ENCODE measurements at places on chromosomes 3 and 15.

GRCh38 chr3:81045976-81046375 lies 715.5 kb downstream of the GBE1 start:
- no peak for DNase-seq

GRCh38 chr15:78563092-78563491 lies 2.2 kb upstream of the CHRNA5 start:
- no peak for DNase-seq

GRCh38 chr15:95016511-95017229 lies 785.3 kb downstream of the MCTP2 start:
- DNase-seq: no peak

- DNase-seq: no peak
Observed at GRCh38 chr3:130414457-130414856, 69.0 kb downstream of the COL6A5 start.

GRCh38 chr3:151265866-151266265 lies 12.5 kb downstream of the P2RY14 start:
- DNase-seq: no peak

DNA sequence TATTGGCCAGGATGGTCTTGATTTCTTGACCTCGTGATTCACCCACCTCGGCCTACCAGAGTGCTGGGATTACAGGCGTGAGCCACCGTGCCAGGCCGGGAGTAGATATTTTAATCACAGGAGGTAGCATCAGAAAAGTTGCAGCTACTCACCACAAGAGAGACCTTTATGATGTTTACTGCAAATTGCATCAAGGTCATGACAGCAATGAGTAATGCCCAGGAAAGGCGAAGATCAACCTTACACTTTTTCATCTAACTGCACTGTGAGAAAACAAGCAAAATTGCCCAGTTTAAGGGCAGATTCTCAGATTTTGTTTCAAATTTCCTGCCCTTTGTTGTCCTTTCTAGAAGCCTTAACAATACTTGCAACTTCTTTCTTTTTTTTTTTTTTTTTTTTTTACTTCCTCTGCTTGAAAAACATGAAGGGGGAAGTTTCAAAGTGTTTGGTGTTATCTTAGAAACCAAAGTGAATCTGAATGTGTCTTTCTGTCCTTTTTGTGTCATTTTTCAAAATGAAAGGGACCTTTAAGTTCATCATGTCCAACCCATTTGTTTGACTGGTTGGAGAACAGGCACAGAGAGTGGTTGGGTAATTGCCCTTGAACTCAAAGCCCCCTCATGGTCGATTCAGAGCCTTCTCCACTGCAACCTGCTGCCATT lies 25.0 kb downstream of the TGFBR2 start:
- no peak for DNase-seq

- no peak for DNase-seq
Observed at GRCh38 chr3:10936686-10937085, 55.9 kb upstream of the SLC6A1 start.

DNA sequence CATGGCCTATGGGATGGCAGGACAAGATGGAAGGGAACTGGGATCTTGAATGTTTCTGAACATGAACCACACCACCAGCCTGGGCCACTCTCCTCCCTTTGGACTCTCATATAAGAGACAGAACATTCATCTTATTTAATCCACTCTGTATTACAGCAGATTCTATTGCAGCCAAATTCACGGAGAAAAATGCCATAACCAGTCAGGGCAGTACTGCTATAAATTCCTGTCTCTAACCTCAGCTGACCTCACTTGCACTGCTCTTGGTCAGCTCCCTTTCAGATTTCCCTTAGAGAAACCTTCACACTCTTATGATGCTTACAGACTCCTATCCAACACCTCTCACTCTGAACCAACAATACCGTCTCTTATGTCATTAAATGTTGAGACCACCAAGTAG lies 101.4 kb downstream of the RYK start:
- DNase-seq: no peak

GRCh38 chr3:132569153-132569552 lies 27.9 kb upstream of the ACKR4 start:
- no peak for DNase-seq

DNA sequence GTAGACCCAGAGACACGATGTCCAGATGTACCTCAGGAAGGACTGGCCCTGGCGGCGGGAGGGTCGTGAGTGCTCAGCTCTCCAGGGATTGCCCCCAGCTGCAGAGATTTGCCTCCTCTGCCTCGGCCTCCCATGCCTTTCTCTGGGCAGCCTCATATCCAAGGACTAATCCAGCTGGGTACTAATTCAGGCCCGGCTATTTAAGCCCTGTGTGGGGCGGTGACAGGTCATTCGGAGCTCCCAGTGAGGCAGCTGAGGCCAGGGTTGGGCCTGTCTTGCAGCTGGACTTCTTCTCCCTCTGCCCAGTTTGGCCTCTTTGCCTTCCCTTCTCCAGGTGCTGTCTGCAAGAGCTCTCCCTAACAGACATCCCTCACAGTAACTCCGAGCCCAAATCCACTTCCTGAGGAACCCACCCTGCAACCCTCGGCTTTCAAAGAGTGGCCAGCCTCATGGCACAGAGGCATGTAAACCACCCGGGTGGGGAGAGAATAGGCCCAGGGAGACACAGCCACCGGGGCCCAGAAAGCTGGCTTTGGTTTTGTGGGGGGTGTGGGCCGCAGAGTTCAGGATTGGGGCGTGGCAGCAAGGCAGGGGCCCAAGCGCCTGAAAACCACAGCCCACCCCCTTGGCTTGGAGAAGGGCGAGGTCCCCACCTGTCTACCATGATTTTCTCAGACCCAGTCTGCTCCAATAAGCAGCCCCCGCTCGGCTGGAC lies 85.8 kb downstream of the PPCDC start:
- DNase-seq: no peak

DNA sequence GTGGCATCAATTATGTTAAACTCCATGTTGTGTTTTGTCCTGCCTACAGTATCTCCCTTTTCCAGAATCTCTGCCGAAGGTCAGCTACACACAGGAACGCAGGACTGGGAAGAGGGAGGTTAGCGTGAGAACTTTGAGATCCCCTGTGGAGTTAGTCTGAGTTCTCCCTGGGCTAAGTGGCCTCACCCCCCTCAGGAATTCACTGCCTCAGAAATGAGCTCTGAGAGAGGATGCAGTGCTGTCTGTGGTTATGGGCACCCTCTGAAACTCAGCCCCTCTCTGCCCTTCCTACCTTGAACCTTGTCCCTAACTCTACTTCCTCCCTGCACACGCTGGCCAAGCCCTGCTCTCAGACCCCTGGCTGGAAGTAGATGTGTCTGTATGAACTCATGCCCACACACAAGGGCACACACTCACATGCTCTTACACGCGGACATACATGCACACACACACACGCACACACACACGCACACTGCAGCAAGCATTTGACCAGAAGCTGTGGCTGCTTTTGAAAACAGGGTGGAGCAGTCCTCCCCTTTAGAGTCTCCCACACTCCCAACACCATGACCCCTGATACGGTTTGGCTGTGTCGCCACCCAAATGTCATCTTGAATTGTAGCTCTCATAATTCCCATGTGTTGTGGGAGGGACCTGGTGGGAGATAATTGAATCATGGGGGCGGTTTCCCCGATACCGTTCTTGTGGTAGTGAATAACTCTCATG lies 5.3 kb upstream of the VIPR1 start:
- no peak for DNase-seq
